ENCODE measurements at places on chromosomes 6 and 20.

DNA sequence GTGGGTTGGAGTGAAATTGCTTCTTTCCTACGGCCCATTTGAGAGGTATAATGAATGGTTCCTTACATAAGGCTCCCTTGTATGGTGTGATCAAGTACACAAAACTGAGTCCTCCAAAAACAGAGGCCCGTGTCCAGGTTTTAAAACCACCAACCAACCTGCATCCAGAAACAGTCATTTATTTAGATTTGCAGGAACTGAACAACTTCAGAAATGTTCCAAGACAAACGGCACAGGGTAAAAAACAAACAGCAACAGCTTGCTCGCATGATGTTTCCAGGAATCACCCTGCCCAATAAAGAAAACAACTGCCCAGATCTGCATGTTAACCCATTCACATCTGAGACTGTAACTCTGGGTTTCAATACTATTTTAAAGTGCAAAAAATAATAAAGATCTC, 40.2 kb upstream of the TRAM2 start:
- DNase-seq = no peak

DNA sequence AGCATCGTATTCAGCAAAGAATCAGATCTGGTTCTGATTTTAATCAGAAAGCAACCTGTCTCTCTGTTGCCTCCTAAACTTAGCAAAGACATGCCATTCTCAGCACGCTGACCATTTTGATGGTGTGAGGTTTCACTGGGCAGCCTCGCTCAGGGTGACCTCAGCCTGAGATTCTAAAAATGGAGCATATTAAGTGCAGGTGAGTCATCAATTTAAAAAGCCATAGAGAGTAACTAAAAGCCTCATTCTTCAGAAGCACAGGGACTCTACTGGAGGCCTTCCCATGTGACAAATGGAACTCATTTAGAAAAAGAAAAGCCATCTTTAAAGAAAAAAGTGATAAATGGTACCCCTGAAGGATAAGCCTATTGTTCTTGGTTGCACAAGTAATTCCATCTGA, 91.3 kb downstream of the FILIP1 start:
- DNase-seq = no peak

GRCh38 chr6:47810885-47811284, 29.1 kb downstream of the OPN5 start:
- no peak for DNase-seq

DNA sequence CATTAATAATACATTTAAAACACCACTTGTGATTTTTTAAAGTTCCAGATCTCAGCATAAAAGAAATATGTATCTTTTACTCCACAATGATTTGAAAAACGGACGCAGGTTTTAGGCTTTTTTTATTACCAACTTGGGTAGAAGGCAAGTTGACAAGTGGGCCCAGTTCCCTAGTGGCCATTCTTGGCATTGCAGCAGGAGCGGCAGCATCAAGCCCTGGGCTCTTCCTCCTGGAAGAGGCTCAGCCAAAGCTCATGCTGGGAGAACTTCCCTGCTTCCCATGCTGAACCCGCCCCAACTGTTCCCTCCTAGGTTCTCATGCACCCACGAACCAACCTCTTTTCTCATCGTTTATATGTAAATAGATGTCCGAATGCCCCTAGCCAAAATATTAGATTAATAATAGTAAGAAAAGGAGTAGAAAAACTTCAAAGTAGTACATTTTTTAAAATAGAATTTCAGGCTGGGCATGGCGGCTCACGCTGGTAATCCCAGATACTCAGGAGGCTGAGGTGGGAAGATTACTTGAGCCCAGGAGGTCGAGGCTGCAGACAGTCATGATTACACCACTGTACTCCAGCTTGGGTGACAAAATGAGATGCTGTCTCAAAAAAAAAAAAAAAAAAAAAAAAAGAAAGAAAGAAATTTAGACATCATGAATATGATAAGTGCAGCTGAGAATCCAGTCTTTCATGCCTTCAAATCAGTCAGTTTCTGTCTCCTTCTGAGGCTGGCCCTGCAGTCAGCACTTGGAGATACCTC, 18.2 kb upstream of the MYB start:
- no peak for DNase-seq

GRCh38 chr6:166955121-166955864, 1.1 kb downstream of the RNASET2 start:
- DNase-seq = no peak

DNA sequence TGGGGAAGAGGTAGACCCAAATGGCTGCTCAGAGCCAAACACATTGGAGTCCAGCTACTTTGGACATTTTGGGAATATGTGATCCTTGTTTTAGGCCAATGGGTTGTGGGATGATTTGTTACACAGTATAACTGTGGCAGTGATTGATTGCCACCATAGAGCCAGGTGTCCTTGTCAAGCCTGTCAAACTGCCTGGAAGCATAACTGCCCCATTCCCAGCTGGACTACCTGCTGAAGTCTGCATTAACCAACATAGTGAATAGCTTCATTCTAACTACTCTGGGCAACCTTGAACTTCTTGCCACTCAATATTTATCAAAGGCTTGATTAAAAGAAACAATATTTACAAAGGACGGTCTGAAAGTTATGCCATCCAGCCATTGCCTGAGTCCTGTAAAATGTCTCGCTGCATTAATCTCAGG, 164.7 kb downstream of the LINC00237 start:
- no peak for DNase-seq

GRCh38 chr6:167424700-167425099, 99.8 kb downstream of the TTLL2 start:
- DNase-seq = no peak

DNA sequence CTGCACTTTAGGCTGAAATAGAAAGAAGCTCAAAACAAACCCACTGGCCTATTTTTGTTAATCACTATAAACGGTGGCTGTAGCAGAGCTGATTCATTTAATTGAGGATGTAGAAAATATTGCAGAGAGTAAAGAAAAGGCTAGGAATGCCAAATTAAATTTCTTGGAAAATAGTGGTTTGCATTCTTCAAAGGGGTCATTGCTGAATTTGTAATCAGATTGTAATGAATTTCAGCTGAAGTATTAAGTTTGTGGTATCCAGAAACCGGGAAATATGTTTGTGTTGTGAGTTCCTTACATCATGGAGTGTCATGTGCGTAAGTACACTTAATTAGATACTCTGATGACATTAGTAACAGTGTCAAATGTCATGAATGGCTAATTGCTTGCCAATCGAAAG, 203.0 kb downstream of the SAMD5 start:
- no peak for DNase-seq

DNA sequence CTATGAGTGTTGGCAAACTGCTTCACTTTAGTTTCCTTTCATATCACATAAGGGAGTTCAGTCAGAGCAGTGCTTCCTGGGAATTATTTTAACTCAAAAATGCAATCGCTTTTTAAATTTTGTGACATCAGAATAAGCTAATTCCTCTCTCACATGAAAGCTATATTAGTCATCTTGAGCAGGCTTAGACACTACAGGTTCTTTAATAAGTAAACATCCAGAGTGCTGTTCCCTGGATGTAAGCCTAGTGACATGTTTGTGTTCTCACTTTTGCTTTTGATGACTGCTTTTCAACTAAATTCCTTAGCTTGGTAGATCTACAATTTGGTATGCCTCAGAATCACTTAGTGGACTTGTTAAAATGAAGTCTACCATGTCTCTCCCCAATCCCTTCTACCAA, 252.7 kb upstream of the POU3F2 start:
- DNase-seq = no peak

GRCh38 chr6:62323818-62324431, 37.9 kb upstream of the KHDRBS2 start:
- no peak for DNase-seq

GRCh38 chr6:129163551-129163950, 280.6 kb downstream of the LAMA2 start:
- no peak for DNase-seq

DNA sequence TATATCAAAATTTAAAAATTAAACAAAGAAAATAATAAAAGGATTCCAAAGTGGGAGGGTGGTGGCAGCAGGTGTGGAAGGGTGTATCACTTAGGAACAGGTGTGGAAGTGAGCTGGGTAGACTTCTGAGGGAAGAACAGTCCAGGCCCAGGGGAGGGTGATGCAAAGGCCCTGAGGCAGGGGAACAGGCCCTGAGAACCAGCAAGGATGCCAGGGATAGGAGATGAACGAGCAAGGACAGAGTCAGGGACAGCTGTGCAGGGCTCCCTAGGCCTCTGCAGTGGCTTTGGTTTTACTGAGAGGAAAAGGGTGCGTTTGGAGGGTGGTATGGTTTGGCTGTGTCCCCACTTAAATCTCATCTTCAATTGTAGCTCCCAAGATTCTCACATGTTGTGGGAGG, 9.4 kb upstream of the RAET1E start:
- no peak for DNase-seq

DNA sequence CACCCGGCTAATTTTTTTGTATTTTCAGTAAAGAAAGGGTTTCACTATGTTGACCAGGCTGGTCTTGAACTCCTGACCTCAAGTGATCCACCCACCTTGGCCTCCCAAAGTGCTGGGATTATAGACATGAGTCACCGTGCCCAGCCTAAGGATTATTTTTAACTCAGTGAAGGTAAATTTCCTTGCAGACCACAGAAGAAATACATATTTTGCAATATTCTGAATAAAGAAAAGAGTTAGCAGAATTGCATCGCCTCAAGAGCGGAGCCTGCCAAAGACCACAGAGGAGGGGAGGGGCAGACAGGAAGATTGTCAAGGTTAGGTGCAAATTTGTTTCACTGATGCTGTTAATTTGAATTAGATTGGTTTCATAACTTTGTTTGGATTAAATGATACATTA, 47.4 kb downstream of the SOD2 start:
- DNase-seq = no peak

DNA sequence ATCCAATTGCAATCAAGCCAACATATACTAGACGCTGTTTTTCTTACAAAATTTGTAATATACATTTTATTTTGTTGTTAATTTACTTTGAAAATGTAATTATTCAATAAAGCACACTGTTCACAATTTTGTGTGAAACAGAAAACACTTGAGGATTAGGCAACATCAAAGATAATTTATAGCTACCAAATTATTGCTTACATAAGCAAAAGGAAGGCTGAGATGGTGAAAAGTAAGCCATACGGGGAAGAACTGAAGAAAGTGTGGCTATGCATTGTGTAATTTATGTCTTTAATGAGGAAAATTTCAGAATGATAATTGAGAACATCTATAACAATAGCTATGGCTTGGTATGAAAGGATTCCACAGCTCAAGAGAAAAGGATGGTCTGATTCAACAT, 192.0 kb downstream of the RNF144B start:
- DNase-seq = no peak

DNA sequence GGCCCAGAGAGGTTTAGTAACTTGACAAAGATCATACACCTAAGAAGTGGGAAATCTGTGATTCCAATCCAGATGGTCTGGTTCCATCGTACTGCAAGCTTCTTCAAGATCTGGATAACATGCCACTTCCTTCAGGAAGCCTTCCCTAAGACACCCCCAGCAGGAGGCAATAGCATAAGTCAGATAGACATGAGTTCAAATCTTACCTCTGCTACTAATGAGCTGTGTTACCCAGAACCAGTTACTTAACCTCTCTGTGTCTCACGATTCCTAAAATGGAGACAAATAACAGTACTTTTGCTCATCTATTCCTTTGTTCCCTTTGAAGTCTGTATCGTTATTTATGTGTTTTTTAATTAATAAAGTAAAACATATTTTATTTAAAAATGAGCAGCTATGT, 22.3 kb upstream of the OCSTAMP start:
- DNase-seq = no peak

DNA sequence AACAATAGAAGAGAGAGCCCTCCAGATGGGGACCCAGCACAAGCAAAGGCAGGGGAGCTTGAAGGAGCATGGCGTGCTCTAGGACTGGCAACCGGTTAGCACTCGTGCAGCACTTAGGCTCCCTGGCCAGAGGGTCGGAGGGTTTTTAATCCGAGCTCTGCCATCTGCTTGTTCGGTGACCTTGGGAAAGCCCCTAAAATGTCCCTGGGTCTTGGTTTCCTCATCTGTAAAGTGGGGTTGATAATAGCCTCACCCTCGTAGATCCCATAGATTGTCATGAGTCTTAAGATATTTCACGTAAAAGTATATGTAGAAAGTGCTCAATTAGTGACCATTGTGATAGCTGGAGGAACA, 16.6 kb upstream of the HCK start:
- no peak for DNase-seq

GRCh38 chr6:140789466-140789865, 1343.3 kb upstream of the GJE1 start:
- no peak for DNase-seq

DNA sequence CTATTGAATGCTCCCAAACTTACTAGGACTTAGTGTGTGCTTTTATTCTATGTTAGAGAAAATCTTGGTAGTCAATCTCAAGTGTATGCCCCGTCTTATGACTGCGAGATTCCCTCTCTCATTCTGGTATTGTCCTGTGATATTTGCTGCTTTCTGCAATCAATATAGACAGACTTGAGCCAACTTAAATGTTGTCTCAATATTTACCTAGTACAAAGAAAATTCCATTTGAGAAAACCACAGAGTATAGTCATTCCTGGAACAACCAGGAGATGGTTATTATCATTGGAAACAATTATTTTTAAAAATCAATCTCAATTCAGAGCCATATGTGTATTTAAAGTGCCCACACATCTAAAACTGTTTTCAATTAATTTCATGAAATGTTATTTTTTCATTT, 330.0 kb downstream of the NRN1 start:
- DNase-seq = no peak

Data from activated effector memory CD4-positive, alpha-beta T cell treated with Interleukin-2 at 50 U/mL for 16 hours (primary cell).